ENCODE measurements at places on chromosomes 7 and 10. TPM values are rescaled to one million over a fixed set of nuclear protein-coding genes. Genes with fewer than 3 reads are reported as not detected.

- H3K27ac ChIP-seq = no peak overlapping the region
- H3K36me3 ChIP-seq = no peaks in the 10 kb centered on the region
- H3K27me3 ChIP-seq = peaks cover 6% of the 10 kb centered on the region
- peaks cover 3% of the 10 kb centered on the region for H3K4me1 ChIP-seq
Observed at GRCh38 chr10:122955892-122956291, 1.9 kb upstream of the C10orf88 start.

Gene NHLRC2
- total RNA-seq = 23.5 TPM

Gene ADCY1
- total RNA-seq = 51.9 TPM

Gene PLEKHA1
- total RNA-seq = 31.4 TPM

DNA sequence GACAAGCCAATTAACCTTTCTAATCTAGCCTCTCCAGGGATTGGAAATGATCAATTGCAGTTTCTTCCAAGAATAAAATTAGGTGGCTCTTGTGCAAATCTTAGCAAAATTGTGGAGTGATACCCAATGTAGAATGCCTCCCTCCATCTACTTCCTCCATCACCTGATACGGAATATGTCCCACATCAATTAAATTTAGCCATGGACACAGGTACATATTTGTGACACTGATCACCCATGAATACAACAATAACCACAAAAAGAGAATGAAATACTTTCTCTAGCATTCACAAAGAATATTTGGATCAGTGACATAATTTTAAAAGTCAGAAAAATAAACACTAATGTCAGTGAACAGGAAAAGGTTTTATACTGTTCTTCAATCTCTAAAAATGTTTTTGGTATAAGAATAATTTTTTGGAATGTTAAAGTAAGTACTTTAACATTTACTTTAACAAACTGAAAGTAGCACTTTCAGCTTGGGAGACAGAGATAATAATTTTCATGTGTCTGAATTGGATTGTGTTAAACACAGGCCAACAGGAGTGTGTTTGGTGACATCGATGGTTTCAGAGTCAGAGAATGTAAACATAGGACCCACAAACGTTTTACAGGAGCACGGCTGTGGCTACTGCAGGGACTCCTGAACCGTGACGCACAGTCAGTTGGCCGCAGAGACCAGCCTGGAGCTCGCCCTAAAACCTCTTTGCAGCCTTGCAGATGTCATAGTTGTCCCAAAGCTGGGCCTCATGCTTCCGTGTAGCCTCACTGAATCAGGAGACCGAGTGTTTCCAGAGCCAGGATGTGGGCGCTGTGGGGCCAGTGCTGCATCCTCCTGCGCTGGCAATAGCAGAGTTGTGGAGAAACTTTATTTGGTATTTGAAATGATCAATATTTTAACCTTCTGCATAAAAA lies 7.2 kb downstream of the RBM20 start:
- H3K27me3 ChIP-seq = no peaks in the 10 kb centered on the region
- H3K4me3 ChIP-seq = peak overlapping the region; percentile 38
- no peaks in the 10 kb centered on the region for H3K36me3 ChIP-seq
- peaks cover 32% of the 10 kb centered on the region for H3K4me1 ChIP-seq

DNA sequence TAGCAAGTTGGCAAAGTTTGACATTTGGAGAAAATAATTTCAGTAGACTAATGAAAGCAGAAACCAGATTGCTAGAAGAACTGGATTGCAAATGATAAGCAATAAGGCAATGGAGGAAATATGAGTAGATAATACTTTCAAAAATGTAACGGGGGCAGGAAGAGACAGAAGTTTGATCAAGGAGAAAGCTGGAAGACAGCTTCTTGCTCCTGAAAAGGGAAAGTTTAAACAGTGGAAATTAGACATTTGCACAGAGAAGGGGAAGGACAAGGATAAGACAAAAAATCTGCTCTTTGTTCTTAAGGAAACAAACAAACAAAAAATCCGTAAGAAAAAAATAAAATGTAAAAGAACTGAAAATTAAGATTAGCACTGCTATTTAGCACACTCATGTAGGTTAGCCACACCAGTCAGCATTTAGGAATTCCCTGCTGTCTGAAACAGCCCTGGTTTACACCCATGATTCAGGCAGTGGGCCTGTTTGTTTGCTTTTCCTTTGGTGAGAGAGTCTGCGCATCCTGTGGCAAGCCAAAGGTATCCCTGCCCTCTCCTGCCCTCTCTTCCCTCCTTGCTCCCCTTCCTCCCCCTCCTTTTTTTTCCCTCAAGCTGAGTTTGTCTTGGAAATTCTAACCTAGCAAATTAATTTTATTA lies 104.3 kb upstream of the CAV2 start:
- DNase-seq = no peak
- no peaks in the 10 kb centered on the region for H3K4me1 ChIP-seq
- H3K4me3 ChIP-seq = no peak overlapping the region
- H3K27me3 ChIP-seq = no peaks in the 10 kb centered on the region
- H3K36me3 ChIP-seq = no peaks in the 10 kb centered on the region

GRCh38 chr10:70950801-70951200 lies 62.4 kb upstream of the PCBD1 start:
- no peaks in the 10 kb centered on the region for H3K36me3 ChIP-seq
- H3K4me1 ChIP-seq = no peaks in the 10 kb centered on the region
- DNase-seq = no peak
- H3K27ac ChIP-seq = no peak overlapping the region
- H3K27me3 ChIP-seq = peaks cover 4% of the 10 kb centered on the region
- no peak overlapping the region for H3K4me3 ChIP-seq

Gene IDI2
- not detected for total RNA-seq

DNA sequence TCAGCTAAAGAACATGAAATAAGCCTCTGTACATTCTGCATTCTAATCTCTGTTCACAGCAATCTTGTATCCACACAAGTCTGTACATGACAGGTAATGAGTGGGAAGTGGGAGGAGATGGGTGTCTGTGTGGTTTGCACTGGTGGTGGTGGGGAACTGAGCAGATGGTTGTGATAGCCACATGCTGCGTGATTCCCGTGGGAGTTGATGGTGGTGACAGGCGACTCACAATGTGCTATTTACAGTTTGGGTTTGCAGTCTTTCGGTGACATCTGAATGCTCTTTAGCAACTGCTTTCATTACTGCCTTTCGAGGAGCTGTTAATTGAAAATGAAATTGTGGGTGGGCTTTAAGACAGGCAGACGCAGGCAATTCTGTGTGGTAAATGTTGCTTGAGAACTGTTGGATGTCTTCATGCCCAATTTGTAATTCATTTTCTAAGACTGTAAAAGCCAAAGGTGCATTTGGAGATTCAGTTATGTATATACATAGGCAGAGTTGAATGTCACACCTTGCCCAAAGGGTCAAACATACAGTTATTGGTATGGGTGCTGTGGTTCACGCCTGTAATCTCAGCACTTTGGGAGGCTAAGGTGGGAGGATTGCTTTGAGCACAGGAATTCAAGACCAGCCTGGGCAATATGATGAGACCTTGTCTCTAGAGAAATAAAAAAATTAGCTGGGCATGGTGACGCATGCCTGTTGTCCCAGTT lies 308.2 kb downstream of the AUTS2 start:
- H3K27me3 ChIP-seq = peaks cover 12% of the 10 kb centered on the region
- H3K4me3 ChIP-seq = peak overlapping the region; percentile 70
- no peaks in the 10 kb centered on the region for H3K36me3 ChIP-seq
- peak overlapping the region; percentile 98 for H3K27ac ChIP-seq
- DNase-seq = peak; percentile 71
- peaks cover 60% of the 10 kb centered on the region for H3K4me1 ChIP-seq

DNA sequence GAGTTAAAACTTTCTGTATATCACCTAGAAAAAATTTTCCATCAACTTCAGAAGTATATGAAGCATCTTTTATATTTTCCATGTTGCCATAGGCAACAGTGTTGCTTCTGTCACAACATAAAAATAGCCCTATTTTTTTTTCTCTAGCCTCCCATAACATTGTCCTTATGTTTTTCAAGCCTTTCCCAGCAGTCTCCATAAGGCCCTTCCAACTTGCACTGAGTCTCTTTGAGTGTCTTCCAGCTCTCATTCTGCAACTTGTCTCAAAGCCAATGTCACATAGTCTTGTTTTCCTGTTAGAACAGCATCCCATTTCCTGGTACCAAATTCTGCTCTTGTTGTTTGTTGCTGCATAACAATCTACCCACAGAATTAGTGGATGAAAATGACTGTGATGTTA lies 1055.5 kb upstream of the GHITM start:
- H3K27ac ChIP-seq = no peak overlapping the region
- no peaks in the 10 kb centered on the region for H3K36me3 ChIP-seq
- no peak overlapping the region for H3K4me3 ChIP-seq
- peaks cover 2% of the 10 kb centered on the region for H3K27me3 ChIP-seq
- no peak for DNase-seq
- no peaks in the 10 kb centered on the region for H3K4me1 ChIP-seq

Gene HOXA4
- total RNA-seq = not detected

Gene RSPH10B2
- total RNA-seq = 1.0 TPM

DNA sequence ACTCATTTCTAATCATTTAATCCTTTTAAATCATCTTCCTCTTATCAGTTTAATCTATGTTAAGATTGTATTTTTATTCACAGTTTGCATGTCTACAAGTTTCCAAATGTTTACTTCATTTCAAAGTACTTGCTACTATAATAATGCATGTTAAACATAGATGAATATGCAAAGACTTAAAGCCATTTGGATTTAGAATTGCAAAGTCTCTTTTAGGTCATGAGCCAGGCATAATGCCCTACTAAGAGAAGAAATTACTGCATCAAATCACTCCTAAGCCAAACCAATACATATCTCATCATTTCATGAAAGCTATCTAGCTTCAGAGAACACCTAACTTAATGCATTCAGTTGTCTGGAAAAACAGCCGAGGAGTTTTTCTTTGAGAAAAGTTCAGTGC lies 266.1 kb downstream of the PRKG1 start:
- no peaks in the 10 kb centered on the region for H3K27me3 ChIP-seq
- H3K27ac ChIP-seq = no peak overlapping the region
- no peaks in the 10 kb centered on the region for H3K4me1 ChIP-seq
- DNase-seq = no peak
- no peak overlapping the region for H3K4me3 ChIP-seq

Gene CFAP58
- total RNA-seq = 2.2 TPM

- DNase-seq = no peak
- H3K4me3 ChIP-seq = no peak overlapping the region
- H3K27ac ChIP-seq = no peak overlapping the region
- peaks cover 14% of the 10 kb centered on the region for H3K36me3 ChIP-seq
- H3K27me3 ChIP-seq = no peaks in the 10 kb centered on the region
Observed at GRCh38 chr7:140903741-140904480, 20.8 kb downstream of the BRAF start.

Gene CACNA2D1
- total RNA-seq = 258 TPM

Gene NEUROG3
- not detected for total RNA-seq

GRCh38 chr10:8844141-8844540 lies 789.7 kb downstream of the GATA3 start:
- H3K27ac ChIP-seq = no peak overlapping the region
- no peaks in the 10 kb centered on the region for H3K27me3 ChIP-seq
- no peak overlapping the region for H3K4me3 ChIP-seq

DNA sequence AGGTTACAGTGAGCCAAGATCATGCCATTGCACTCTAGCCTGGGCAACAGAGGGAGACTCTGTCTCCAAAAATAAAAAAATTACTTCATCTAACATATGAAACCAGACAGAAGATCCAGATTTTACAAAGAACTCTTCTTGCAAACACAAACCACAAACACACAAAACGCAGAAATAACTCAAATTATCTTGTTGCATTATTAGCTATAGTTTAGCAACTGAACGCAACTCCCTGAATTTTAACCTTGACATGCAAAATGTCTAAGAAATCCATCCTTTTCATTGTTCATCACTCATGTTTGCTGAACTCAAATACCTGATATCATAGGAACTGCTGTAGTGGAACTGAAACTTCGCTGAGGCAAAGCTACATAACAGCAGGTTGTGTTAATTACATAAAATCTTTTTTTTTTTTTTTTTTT lies 64.1 kb downstream of the MICU1 start:
- no peak for DNase-seq
- H3K4me3 ChIP-seq = no peak overlapping the region
- no peak overlapping the region for H3K27ac ChIP-seq
- H3K4me1 ChIP-seq = no peaks in the 10 kb centered on the region
- H3K36me3 ChIP-seq = peaks cover 6% of the 10 kb centered on the region

Gene SFTPA1
- total RNA-seq = not detected

DNA sequence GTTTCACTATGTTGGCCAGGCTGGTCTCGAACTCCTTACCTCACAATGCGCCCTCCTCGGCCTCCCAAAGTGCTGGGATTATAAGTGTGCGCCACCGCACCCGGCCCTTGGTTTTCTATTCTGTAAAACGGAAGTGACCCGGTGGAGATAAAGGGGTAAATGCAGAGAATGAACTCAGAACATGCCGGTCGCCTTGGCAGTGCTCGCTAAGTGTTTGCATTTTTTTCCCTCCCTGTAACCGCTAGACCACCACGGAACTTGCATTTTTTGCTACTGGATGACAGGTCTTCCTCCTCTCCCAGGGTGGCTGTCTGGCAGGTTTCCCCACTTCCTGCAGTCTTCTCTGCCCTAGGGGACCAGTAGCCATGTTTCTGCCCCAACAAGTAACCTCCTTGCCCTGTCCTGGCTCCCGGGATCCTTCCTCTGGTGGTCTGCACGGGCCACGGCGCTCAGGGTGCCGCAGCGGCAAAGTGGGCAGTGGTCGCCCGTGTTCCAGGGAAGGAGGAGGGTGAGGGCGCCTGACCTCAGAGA lies 18.8 kb upstream of the GNA12 start:
- H3K36me3 ChIP-seq = no peaks in the 10 kb centered on the region
- H3K4me1 ChIP-seq = peaks cover 6% of the 10 kb centered on the region
- DNase-seq = no peak
- H3K4me3 ChIP-seq = no peak overlapping the region

DNA sequence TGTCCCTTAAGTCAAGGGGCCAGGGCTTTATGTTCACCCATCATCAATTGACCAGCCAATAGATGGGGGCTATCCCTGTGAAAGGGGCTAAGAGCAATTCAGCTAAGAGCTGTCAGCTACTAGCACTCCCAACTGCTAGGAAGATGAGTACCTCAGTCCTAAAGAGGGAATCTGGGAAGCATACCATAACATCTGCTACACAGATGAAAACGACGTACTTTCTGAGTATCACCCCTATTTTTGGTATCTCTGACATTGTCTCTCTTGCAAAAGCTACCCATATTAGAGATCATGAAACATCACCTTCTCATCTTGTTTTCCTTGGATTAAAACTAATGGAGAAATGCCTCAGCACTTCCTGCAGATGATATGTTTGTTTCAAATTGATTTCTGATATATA lies 7.5 kb upstream of the SMNDC1 start:
- peaks cover 3% of the 10 kb centered on the region for H3K4me1 ChIP-seq
- H3K27me3 ChIP-seq = no peaks in the 10 kb centered on the region
- DNase-seq = no peak
- H3K36me3 ChIP-seq = no peaks in the 10 kb centered on the region

Gene STARD3NL
- 158 TPM for total RNA-seq

Gene CCM2
- total RNA-seq = 92.6 TPM

Gene SLC18A3
- 21.5 TPM for total RNA-seq

Gene HKDC1
- not detected for total RNA-seq

GRCh38 chr7:47454974-47455871 lies 126.7 kb downstream of the TNS3 start:
- no peaks in the 10 kb centered on the region for H3K36me3 ChIP-seq
- DNase-seq = no peak
- H3K27me3 ChIP-seq = peaks cover 3% of the 10 kb centered on the region
- peaks cover 24% of the 10 kb centered on the region for H3K4me1 ChIP-seq
- no peak overlapping the region for H3K4me3 ChIP-seq

GRCh38 chr10:77564731-77565589 lies 72.6 kb downstream of the KCNMA1 start:
- H3K4me1 ChIP-seq = peaks cover 4% of the 10 kb centered on the region
- H3K27ac ChIP-seq = no peak overlapping the region
- H3K36me3 ChIP-seq = no peaks in the 10 kb centered on the region
- no peak for DNase-seq

Gene ZNRF2
- 16.7 TPM for total RNA-seq

All from glutamatergic neuron (in vitro differentiated cells).